ENCODE measurements at places on chromosomes 12 and 14.

GRCh38 chr14:96844857-96845570, 47.8 kb downstream of the VRK1 start:
- no peak for DNase-seq

DNA sequence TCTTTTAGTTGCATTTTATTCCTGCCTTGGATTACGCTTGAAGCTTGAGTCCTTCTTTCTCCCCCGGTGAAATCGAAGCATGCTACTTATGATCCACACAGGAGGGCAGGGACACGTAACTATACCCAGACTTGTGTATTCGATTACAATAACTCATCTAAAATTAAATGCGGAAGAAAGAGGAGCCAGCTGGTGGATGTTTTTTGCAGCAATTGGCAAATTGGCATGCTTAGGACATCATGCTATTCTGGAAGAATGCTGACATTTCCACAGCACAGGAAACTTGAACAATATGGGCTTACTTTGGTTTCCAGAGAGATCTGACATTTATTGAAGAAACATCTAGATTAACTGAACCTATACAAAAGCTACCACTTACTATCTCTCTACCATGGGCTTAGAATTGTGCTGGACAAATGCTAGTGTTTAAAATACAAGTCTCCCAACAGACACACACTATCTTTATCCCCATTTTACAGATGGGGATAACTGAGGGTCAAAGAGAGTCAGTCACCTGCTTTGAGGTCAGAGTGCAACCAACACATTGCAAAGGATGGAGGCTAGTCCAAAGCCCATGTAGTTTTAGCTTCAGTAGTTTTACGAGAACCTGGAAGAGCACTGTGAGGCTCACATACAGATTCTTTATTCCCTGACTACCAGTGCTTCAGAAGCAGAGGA, 36.3 kb downstream of the LGMN start:
- DNase-seq = no peak

GRCh38 chr12:55955344-55955743, 10.5 kb downstream of the PMEL start:
- no peak for DNase-seq

DNA sequence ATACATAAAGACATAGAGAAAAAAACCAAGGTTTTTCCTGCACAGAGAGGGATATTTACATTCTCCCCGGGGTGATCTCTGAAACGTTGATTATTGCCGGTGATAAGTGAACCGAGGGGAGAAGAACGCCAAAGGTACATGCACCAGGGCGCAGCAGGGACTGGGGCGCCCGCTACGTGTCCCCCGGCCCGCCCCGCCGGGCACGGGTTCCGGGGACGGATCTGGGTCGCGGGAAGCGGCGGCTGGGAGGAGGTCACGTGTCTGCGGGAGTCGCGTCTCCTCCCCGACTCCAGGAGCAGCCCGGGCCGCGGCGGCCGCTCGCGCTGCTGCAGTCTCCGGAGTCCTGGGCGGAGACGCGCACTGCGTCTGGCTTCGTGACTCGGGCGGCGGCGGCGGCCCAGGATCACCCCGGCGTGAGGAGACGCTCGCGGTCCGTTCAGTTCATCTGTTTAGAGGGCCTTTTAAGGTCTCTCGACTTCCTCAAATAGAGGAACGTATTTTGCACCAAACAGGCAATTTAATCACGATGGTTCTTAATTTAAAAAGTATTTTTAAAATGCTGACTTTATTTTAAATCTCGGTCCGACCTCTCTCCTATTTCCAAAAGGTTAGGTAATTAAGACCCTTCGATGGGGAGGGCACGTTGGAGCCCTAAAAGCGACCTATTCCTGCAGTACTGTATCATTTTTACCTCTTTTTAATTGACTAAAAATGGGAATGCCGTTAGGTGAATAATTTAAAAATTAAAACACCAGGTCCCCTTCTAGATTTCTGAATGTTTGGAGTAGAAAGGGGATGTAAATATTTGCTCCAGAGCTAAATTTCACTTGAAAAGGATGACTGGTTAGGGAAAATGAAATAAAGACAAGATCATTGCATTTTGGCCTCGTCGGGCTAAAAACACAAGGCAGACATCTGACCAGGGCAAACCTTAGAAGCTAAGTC, 1.8 kb upstream of the BHLHE41 start:
- peak; percentile 98 for DNase-seq

DNA sequence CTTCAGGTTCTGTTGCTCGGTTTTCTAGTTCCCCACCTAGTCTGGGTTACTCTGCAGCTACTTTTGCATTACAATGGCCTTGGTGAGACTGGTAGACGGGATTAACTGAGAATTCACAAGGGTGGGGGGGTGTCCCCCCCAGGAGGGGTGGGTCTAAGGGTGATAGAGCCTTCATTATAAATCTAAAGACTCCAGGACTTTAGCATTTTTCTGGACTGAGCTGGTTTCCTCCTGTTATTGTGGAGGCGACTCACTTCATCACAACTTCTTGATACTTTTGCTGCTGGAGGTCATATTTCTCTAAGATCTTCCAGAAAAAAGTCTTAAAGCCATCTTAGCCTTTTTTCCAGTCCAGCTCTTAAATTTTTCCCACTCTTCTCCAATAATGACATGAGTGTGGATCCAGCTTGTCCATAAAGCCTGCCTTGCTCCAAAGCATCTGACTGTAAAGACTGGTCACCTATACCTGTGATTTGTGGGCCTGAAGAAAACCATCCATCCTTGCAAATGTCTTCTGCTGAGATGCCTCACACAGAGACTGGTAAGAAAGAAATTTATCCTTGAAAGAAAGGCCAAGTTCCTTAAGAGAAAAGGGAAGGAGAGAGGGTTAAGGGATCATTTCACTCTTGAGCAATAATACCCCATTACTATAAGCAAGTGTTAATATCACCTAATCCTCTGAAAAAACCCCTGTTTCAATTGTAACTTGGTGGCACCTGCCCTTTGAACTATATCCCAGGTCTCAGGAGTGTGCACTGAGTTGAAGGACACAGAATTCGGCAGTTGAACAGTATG, 19.7 kb upstream of the SLC2A14 start:
- no peak for DNase-seq

DNA sequence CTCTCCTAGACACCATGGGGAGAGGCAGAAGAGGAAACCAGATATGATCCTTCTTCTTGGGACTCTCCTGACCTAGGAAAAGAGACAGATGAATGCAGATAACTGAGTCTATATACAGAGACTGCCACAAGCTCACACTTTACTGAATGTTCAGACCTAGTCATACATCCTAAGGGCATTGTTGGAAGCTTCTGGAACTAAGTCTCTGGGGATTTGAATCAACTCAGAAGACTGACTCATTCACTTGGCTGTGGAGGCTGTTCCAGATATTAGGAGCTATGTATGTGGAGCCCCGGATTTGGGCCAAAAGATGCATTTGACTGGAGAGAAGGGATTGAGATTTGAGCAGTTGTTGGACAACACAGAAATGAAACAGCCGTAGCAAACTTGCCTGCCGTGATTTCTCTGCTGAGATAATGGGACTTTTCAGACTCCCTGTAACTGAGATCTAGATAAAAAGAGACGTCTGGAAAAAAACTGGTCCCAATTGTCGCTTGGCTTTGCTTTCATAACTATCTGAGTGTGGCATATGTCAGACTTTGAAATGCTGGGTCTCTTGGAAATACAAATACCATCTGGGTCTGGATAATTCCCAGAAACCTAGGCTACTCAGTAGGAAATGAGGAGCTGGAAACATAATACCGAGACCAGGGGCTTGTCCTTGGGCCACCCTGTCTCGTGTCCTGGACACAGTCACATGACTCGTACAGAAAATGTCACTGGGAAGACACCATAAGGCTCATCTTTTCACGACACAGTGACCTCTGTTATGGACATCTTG, 396.8 kb downstream of the NUAK1 start:
- no peak for DNase-seq

DNA sequence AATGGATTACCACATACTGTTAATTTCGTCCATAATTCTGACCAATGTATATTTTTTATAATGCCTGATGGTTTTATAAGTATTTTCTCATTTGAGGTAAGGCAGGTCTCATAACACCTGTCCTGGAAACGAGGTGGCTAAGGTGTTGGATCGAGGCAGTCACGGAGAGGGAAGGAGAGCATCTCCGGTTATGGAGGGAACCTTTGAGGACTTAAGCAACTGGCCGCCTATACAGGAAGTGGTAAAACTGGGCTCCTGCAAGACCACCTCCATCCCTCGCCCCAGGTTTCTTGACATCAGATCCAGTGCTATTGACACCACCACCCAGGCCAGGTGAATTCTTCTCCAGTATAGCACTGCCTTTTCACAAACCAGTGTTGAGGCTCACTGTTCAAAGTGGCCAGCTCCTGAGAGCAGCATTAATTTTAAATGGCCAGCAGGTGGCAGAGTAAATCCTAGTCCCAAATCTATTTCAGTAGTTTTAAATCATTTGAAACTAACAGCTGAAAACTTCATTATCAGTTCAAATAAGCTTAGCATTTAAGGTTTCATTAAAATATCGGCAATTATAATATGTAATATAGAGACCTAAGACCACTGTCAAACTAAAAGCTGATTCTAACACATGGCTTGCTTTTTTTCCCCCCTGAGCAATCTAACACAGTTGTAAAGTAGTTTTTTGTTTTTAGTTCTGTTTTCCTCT, 100.8 kb downstream of the PPM1A start:
- peak; percentile 13 for DNase-seq

DNA sequence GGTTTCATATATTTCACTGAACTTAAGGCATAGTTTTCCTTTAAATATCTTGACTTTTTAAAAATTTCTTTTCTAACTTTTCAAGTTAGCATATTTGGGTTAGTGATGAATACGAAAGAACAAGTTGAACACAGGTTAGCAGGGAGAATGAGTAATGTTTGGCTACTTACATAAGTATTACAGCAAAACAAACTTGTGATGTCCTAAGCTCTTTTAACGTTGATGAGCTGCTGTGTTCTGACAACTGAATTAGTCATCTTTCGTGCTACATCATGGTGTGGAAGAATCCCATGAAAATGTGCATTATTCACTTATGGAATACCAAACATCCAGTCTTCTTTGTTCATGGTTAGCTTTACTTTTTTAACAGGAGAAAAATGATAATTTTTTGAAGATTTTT, 36.3 kb upstream of the PDZRN4 start:
- DNase-seq = no peak

DNA sequence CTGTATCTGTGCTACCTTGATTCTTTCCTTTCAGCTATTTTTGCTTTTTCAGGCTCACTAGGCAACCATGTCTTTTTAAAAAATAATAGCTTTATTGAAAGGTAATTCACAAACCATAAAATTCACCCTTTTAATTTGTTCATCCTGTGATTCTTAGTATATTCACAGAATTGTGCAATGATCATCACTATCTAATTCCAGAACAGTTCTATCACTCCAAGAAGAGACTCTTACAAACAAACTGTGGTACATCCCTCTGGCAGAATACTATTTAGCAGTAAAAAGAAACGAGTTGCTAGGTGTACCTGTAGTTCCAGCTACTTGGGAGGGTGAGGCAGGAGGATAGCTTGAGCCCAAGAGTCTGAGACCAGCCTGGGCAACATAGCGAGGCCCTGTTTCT, 14.8 kb downstream of the CREBL2 start:
- DNase-seq = no peak
